ENCODE measurements at places on chromosomes 3 and 15.
A peak's percentile ranks its signal among the peaks of the same experiment; 100 is the strongest.

DNA sequence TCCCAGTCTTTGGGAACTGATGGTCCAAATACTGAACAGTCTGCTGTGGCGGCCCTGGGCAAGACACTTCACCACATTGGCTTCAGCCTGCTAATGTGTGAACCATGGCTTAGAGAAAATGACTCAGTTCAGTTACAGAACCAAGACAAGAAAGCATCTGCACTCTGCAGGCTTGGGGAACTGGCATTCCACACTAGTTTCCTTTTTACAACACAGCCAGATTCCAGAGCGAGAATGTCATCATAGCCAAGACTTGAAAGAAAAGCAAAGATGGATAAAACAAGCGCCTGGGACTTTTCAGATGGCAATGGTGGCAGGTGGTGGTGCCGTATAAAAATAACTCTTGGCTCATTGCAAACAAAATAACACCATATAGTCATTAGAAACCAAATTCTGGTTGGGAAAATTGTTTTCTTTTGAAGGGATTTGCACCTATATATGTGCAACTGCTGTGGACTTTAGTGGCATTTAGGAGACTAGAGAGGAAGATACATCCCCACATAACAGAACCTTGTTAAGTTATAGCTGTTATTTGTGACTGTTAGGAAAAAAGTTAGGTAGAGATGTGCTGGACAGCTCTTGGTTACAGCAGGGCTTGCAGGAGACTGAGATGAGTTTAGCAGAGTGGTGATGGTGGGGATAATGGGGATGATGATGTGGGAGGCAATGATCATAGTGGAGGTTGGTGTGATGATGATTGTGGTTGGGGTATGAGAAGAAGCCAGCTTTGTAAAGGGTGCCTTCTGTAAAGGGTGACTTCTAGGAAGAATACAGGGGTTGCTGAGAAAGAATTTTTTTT, 273.6 kb downstream of the THRB start:
- DNase-seq = no peak

GRCh38 chr3:139642996-139643395, 34.8 kb downstream of the NMNAT3 start:
- DNase-seq = no peak

GRCh38 chr3:185332026-185332735, 30.8 kb upstream of the MAP3K13 start:
- DNase-seq = no peak

GRCh38 chr15:39219608-39220007, 361.3 kb upstream of the THBS1 start:
- no peak for DNase-seq

- no peak for DNase-seq
These were observed 185.6 kb downstream of the FAM43A start for GRCh38 chr3:194871143-194871863.

DNA sequence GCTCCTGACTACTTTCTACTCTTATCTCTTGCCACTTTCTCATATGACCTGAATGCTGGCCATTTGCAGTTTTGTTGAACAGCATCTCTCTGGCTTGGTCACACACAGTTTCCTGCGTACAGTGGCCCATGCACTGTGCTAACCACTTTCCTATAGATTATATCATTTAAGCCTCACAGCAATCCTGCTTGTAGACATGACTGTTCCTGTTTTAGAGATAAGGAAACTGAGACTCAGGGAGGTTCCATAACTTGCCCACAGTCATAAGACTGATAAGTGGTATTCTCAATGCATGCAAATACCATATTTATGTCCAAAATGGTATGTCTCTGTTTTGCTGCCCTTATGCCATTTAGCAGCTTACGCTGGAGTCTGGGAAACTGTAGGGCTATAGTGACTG, 229.5 kb downstream of the NR1D2 start:
- no peak for DNase-seq

DNA sequence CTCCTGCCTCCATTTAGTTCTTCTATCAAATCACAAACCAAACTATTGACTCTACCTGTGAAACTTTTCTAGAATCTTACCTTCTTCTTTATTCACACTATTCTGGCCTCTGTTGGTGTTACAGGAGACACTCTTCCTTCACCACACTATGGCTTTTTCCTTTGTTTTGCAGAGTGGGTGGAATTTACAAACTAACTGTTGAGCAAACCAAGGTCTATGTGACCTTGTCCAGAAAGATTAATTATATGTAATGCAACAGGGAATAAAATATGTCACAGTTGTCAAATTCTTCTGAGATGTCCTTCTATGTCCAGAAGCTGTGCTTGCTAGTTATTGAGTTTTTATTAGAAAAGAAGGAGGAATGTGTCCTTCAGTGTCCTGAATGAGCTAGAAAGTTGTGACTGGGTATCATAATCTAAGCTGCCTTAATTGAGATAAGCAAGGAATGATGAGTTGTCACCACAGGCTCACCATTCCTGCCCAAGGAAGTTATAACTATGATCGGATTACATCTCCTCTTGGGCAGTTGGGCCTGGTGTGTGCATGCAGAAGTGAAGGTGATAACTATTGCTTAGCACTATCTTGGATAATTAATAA, 21.7 kb downstream of the ARL14 start:
- DNase-seq = no peak

DNA sequence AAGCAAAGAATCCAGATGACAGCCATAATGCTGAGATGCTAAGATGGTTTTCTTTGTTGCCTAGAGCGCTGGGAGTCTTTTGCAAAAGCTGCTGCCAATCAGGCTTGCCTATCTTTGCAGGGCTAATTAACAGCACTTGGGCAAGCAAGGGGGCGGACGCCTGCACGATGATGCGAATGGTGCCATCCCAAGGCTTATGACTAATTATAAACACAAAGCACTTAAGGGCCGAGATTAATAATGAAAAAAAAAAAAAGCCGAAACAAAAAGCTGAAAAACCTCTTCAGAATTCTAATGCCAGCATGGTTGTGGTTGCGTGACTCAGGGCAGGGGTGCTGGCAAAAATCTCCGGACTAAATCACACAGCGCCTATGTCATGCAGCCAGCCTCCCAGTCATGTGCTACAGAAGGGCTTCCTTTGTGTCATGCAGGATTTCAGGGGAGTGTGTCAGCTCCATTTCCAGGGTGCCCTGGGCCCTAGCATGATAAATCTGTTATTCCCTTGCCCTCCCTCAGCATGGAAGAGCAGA, 185.0 kb upstream of the ANKRD28 start:
- no peak for DNase-seq

GRCh38 chr3:8776406-8776805, 7.0 kb upstream of the OXTR start:
- DNase-seq = no peak

- DNase-seq = no peak
These were observed 37.4 kb downstream of the SLC9A9 start for GRCh38 chr3:143810953-143811265.

GRCh38 chr3:51677358-51677757, 6.3 kb downstream of the TEX264 start:
- no peak for DNase-seq

DNA sequence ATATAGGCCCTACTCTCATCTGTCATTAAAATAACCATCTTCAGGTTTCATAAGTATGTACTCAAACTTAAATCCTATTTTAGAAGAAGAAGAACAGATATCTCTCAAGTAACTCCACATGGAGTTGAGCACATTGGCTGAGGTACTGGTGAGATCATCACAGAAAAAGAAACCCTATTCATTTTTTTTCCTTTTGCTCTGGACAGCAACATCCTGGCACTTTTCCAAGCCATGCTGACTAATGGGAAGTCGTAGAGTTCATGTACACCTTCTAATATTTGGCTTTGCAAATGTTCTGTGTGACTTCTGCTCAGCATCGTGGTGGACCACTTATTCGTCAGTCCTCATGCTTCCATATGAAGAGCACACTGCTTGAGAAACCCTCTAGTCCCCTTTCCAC, 336.0 kb upstream of the KCNH8 start:
- DNase-seq = no peak

GRCh38 chr15:101676921-101677329, 24.7 kb upstream of the TM2D3 start:
- no peak for DNase-seq

- no peak for DNase-seq
These were observed 119.7 kb downstream of the SNRK start for GRCh38 chr3:43405888-43406642.

DNA sequence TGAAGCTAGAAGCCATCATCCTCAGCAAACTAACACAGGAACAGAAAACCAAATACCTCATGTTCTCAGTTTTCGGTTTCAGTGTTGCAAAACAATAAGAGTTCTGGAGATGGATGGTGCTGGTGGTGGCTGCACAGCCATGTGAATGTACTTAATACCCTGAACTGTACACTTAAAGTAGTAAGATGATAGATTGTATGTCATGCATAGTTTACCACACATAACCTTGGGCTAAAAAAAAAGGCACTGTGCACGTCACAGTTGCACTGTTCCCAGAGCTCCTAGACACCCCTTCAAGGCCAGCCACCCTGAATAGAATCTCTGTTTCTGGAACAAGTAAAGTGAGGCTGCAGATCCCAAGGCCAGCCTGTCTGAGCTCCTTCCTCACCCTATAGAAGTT, 243.3 kb upstream of the IGF1R start:
- DNase-seq = no peak

DNA sequence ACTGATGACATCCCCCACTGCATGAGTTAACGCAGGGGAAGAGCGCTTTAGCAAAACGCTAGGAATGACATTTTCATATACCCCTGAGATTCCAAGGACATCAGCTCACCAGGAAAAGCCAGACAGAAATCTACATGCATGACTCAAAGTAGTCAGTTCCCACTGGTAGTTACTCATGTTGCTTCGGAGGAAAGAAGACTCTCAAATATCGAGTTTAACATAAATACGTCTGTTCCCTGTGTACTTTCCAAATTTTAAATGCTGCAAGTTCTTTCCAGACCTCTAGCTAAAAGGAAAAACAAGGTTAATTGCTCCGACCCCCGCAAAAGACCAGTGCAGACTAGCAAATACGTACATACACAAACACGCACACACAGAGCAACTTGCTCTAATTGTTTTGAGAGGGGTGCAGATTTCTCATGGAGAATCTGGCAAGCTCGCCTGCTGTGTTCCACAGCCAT, 115.4 kb upstream of the PRICKLE2 start:
- no peak for DNase-seq

DNA sequence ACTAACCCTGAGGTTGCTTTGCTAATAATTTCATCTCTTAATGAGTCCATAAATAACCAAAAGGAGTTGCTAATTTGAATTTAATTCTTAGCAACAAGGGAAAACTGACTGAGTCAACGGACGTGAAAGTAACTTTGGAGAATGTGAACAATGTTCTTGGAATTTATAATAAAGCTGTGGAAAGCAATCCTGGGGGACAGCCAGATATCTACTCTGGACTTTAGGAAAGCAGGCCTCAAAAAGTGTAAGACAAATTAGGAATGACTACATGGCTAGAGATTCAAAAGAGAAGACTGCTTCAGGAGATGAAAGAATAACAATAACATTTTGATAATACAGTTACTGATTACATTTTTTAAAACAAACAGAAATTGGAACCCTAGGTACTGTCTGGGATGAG, 318.4 kb upstream of the COL8A1 start:
- DNase-seq = no peak

DNA sequence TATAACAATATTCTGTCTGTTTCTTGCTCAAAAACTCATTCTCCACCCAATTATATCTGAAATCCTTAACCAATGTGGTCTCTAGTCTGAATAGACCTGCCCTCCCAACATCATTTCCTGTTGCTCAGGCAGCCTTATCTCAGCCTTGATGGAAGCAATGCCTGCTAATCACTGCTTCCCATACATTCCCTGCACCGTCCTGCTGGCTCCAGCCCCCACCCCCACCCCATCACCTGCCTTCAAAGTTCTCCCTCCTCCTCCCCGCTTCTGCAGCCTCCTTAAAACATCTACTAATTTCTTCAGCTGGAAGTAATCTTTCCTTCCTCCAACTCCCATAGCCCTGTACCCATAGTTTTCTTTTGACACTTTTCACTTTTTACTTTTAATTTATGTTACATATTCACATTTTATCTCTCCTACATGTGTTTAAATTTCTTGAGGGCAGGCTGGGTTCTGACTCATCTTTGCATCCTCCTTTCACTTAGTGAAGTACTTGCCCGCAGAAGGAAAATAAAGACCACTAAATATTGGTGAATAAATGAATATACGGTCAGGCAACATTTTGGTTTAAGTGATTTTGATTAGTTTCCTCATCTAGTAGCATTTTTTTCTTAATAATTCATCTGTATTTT, 98.2 kb downstream of the MEIS2 start:
- no peak for DNase-seq

GRCh38 chr15:76168237-76168984, 108.6 kb downstream of the TMEM266 start:
- DNase-seq = no peak

- DNase-seq = no peak
These were observed 60.6 kb downstream of the LSAMP start for GRCh38 chr3:116384717-116385116.

- DNase-seq = peak; percentile 38
These were observed 672 bp downstream of the TFRC start for GRCh38 chr3:196081002-196081833.

DNA sequence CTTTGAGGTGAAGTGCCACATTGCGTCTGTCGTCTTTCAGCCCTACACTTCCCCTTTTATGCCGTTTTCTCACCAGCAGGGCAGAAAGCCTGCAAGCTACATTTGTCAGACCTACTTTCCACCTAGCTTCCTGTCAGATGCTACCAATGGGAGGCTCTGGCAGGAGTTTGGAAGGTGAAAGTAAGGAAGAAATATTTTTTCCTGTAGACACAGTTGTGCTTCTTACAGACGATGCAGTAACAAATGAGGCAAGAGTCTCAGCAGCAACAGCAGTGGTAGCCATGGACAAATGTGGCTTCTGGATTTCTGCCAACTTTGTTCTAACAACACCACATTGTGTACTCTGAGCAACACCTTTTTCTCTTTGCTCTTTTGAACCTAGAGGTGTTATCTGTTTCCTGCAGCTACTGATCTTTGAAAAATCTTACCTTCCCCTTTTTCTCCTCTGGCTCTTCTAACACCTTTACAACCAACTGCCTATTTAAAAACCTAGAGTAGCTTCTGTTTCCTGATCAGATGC, 70.6 kb upstream of the STT3B start:
- DNase-seq = peak; percentile 37

GRCh38 chr3:64408770-64409169, 183.5 kb upstream of the PRICKLE2 start:
- DNase-seq = no peak

GRCh38 chr15:73440571-73440970, 2.4 kb upstream of the REC114 start:
- no peak for DNase-seq

DNA sequence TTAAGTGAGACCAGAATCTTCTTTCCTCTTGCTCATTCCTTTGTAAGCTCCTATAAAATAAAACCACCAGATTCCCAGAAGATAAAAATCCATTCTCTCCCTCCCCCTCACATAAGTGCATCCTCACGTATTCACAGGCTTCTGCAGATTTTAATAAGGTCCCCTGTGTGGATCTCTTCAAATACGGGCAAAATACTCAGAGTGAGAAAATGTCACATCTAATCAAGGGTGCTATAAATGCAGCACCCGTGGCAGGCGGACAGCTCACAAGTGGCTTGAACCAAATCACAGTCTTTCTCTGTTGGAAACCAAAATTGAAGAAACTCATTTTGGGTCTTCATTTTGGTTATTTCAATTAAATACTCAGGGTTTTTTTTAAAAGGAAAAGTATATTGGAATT, 212.9 kb upstream of the CMC1 start:
- DNase-seq = no peak

GRCh38 chr3:144039661-144040060, 68.0 kb downstream of the DIPK2A start:
- DNase-seq = no peak
